Panc1 (cell line): ENCODE measurements at places on chromosomes 5 and 9.

GRCh38 chr5:168990679-168991078, 310.3 kb downstream of the SLIT3 start:
- no peak for DNase-seq

DNA sequence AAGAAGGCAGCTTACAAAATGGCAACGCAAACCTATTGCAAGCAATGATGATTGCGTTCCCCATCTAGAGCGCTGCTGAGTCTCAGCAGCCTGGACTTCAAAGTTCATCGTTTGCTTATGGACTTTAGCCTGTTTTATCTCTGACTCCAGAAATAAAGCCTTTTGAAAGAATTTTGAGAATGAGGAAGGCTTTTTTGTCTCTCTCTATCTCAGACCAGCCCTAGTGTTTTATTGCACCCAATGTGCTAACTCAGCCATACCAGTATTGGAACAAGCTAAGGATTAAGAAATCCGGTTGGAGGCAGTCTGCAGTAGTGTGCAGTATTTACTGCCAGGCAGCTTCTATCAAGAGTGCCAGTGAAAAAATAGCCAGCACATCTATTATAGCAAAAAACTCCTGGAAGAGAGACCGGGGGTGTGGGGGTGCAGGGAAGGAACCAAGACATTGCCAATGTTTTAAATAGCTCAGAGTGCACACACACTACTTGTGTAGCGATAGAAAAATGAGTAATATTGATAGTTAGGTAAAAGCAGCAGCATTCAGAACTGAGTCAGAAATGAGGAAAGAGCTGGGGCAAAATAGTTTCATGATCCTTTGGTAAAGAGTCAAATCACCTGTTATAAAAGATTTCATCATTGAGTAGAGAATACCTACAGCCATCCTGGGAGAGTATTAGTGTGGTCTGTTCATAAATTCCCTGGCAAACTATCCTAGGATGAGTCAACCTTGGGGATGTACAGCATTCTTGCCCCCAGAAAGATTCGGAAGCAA, 219.0 kb downstream of the ZNF608 start:
- no peak for DNase-seq

DNA sequence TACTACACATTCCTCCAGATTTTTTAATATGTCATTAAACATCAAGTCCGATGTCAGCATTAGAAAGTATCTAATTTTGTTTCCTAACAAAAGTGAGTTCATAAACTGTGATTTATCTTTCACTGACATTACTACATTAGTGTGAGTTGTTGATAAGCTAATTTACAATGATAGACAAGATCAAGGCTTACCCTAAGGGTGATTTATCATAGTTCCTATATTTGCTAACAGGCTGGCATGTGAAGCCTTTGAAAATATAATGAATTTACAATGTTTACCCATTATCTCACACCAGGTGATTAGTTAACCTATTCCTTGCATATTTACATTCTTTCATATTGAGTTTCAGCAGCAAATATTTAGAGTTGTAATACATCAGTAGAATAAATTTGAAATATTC, 1096.9 kb upstream of the NUDT12 start:
- no peak for DNase-seq

GRCh38 chr9:91282292-91282691, 79.4 kb downstream of the AUH start:
- no peak for DNase-seq

DNA sequence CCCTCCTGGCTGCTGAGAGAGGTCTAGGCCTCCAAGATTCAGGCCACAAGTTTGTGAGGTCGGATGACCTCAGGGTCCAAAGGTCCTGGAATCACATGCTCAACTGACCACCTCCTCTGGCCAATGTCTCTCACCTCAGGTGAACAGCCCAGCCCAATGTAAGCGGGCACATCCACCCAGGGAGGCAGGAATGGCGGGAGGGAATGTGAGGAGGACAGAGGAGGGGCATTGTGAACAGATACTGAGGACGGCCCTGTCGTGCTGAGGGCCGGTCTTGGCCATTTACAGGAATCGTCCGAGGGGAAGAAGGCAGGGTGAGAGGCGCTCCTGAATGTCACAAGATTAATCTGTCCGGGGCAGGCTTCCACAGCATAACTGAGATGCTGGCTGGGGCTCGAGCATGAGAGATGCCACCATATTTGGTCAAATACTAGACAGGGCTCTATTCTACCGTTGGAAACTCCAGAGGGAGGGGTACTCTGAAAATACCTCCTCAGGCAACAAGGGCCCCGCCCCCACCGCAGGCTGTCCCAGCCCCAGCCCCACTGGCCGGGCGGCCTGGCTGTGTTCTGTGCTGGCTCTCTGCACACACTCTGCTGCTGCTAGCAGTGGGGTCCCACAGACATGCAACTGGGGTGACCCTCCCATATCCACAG, 1.5 kb upstream of the IL17B start:
- DNase-seq = no peak

- DNase-seq = peak; percentile 61
These were observed 99.1 kb downstream of the FBXO38 start for GRCh38 chr5:148482697-148483462.

GRCh38 chr9:88391921-88392320, 3.7 kb downstream of the SPIN1 start:
- DNase-seq = no peak

DNA sequence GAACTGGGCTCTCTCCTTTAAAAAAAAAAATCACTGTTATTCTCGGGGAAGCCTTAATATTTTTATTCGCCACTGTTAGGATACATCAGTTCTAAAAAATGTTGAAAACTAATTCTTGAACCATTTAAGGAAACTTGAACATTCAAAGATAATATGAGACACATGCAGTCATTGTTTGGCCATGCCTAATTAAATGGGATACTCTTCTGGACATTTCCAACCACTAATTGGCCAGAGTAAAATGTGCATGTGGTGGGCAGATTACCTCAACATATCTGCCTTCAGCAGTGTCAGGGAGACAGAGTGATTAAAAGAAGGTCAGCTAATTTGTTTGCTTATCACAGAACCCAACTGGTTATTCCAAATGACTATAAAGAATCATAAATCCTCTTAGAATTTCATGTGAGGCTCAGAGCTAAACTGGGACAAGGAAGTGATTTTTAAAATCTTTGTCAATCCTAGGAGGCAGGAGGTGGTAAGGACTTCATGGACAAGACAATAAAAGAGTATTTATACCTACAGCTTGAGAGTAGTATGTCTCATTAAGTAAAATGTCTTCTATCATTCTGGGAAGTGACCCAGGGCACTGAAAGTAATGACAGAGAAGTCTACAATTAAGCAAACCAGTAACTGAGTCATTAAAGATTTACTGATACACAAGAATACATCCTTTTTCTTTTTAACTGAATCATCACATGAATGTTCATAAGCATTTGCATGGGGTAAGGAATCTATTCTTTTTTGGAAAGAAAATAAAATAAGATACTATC, 242.9 kb upstream of the TRPM3 start:
- DNase-seq = no peak

GRCh38 chr9:95715868-95716435, 159.5 kb upstream of the ERCC6L2 start:
- no peak for DNase-seq

DNA sequence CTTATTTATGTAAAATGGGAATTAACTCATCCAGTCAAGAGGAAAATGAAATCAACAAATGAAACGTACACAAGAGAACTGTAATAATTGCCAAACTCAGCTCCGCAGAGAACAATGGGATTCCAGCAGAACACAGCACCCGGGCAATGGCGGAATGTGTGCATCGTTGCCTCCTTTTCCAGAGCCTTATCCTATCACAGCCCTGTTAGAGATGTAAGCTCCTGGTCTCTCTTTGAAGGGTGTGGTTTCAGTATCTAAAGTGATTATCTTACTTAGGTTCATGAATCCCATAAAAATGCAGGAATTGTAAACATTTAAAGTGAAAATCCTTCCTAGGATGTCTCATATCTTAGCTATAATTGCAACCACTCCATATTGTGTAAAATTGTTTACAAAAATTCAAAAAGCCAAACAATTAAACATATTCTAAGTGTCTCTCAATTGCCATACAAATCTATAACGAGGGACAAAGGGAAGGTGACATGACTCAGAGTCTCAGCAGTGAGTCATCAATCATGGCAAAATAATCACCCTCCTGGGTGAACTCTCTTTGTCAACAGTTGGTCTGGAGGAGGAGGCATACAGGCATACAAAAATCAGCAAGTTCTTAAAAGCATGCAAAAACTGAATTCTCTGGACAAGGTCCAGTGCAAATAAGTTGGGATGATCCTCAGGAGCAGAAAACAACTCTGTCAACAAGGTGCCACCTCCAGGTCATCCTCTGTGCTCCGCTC, 22.6 kb downstream of the SEMA5A start:
- no peak for DNase-seq

DNA sequence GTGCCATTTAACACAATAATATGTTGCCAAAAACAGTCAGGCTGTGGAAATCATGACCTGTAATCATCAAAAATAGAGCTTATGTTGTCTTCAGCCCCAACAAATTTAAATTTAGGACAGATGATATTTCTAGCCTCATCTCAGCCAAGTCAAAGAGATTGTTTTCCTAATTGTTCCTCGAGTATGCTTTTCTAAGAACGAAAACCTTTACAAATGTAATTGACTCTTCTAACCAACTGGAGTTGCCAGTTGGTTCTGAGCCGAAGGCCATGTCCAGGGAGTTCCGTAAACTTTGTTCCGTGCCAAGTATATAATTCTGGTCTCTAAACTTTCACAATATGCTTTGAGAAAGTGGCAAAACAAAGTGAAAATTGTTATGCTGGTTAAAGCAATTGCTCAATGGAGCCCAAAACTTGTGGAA, 160.8 kb downstream of the CEMIP2 start:
- no peak for DNase-seq

- DNase-seq = no peak
These were observed 208.0 kb downstream of the PARP8 start for GRCh38 chr5:50874306-50875001.

- no peak for DNase-seq
These were observed 1.0 kb downstream of the FOCAD start for GRCh38 chr9:20684875-20685696.

GRCh38 chr9:28234133-28234893, 661.0 kb upstream of the C9orf72 start:
- no peak for DNase-seq

GRCh38 chr9:110351009-110351467, 13.4 kb upstream of the TXNDC8 start:
- DNase-seq = no peak

DNA sequence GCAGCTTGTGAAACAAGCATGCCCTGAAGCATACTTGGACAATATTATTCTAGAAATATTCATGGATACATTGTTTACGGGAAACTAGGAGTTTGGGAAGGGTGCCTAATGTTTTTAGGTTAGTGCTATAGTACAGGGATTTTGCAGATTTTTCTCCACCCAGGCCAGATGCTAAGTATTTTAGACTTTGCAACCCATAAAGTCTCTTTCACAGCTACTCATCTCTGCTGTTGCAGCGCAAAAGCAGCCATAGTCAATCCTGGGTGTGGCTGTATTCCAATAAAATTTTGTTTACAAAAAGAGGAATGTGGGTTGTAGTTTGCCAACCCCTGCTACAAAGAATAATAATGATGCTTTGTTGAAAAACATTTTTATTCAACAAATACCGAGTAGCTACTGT, 106.2 kb downstream of the CEMIP2 start:
- DNase-seq = no peak

DNA sequence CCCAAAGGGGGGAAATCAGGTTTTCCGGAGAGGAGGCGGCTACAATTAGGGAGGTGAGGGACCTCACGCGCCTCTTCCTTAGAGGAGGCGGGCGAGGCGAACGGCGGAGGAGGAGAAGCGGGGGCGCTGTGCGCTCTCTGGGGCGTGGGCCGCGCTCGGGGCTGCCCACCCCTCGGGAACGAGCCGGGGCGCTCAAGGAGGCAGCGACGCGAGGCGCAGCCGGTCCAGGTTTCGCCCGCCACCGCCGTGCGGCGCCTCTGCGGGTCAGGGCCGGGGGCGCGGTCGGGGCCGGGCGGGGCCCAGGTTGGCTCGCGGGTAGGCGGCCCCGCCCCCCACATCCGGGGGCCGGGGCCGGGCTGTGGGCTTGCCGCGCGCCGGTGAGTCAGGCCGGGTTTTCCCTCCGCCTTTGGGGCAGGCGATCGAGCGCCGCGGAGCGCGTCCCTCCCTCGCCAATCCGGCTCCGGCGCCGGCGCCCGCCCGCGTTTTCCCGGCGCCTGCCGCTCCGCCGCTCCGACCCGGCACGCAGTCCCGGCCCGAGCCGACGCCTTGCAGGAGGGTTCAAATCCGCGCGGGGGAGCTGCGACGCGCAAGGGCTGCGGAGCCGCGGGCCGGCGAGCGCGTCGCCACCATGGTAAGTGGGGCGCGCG, at the start of gene N4BP3:
N4BP3 (plus strand) TSS at position 392 of the 647 bp plus-strand sequence. CDS start 6,052 bp downstream, outside the sequence.
- no peak for DNase-seq

DNA sequence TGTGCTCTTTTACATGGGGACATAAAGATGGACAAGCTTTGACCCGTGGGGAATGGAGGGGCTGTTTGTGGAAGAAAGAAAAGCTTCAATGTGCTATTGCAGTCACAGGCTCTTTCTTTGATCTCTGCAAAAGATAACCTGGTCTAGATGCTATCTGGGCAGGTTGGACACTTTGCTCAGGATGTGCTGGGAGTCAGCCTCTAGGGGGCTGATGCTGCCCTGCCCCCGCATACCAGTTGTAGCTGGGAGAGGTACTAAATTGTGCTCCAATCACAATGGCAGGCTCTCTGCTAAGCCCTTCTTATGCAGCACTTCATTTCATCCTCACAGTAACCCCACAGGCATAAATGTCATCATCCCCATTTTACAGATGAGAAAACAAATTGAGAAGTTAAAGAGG, 67.2 kb downstream of the PSD2 start:
- no peak for DNase-seq

- DNase-seq = no peak
These were observed 646.6 kb downstream of the PDE4D start for GRCh38 chr5:59246882-59247281.

DNA sequence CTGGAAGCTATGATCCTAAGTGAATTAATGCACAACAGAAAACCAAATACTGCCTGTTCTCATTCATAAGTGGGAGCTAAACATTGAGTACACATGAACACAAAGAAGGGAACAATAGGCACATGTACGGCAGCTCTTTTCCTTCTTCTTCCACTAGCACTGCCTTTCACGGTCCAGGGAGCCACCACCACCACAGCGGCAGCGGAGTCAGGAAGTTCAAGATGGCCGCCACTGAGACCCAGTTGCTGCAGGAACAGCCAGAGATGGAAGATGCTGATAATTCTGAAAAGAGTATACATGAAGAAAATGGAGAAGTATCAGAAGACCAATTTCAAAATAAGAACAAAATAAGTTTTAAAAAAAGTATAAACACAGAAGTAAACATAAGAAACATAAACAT, 39.5 kb upstream of the TNFSF15 start:
- no peak for DNase-seq

GRCh38 chr5:172772112-172772906, 1.3 kb upstream of the DUSP1 start:
- DNase-seq = peak; percentile 86

GRCh38 chr5:133265257-133265656, 213.4 kb downstream of the HSPA4 start:
- no peak for DNase-seq

GRCh38 chr9:92508018-92508820, 25.9 kb upstream of the ASPN start:
- no peak for DNase-seq
